ENCODE measurements at places on chromosomes 12 and 14.

DNA sequence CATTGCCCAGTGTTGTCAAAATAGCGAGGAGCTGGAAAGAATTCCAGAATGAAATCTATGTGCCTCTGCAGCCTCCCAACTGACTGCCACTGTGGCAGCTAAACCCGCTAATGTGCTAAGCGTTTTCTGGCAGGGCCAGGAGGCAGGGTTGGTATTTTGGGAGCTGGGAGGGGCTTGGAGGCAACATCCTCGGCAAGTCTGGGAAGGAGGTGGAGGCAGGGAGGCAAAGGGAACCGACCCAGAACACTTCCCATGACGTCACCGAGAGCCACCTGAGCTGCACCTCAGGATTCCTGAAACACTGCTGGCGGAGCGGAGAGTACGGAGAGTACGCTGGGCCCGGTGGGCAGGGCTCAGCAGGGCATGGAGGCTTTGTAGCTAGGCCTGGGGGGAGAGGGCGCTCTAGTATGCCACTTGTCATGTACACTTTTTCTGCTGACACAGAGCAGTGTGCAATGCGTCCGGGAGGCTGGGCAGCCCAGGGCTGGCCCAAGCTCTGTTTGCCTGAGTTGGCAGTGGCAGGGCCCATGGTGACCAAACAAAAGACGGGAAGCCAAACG lies 81.5 kb downstream of the DPF3 start:
- DNase-seq = no peak

- DNase-seq = no peak
These were observed 43.9 kb upstream of the GNPNAT1 start for GRCh38 chr14:52835122-52835903.

GRCh38 chr12:64603183-64603841 lies 7.0 kb upstream of the RASSF3 start:
- DNase-seq = no peak

DNA sequence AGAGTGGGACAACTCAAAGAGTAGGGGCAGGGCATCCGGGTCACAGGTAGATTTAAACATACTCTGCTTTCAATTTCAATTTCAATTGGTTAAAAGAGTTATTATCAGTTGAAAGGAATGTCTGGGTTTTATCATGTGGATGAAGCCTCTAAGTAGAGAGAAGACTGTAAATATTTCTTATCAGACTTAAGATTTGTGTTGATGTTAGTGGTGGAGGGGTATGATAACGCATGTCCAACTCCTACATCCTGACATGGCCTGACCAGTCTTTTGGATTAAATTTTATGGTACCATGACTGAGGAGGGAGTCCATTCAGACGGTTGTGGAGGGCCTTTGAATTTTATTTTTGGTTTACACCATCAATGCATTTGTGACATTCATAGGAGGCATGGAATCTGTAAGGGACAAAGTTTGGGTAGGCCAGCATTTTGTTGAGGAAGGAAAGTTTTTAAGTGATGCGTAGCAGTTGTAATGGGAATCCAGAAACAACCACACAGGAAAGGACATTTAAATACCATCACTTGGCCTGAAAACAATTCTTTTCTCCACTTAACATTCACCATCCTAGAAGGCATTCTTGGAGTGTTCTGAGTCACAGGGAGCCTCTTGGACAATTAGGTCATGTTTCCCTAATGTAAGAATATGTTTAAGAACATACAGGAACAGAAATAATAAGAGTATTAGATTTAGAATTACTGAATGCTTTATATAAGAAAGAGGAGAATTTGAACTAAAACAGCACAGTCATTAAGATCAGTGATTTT lies 371.9 kb downstream of the ATP23 start:
- no peak for DNase-seq

DNA sequence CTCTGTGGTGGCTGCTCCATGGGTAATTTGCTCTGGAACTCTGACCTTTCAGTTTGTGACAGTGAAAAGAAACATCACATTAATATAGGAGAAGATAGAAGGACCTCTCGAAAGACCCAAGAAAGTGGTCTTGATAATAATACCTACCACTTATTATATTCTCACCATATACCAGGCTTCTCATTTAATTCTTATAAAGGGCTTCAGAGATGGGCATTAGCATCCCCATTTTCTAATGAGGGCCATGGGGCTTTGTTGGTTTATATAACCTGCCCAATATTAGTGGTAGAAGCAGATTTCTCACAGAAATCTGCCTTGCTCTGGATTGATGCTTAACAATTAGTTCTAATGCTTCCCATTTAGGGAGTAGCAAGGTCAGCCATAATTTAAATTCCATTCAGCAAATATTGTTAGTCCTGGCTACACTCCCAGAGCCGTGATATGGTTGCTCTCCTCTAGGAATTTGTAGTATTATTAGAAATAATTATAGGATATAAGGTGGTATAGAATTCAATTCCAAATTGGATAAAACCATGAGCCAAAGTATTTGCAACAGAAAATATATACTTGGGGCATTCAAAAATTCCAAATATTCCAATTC lies 7.4 kb upstream of the AMIGO2 start:
- no peak for DNase-seq

GRCh38 chr14:50059763-50060616 lies 56.4 kb downstream of the VCPKMT start:
- DNase-seq = no peak

DNA sequence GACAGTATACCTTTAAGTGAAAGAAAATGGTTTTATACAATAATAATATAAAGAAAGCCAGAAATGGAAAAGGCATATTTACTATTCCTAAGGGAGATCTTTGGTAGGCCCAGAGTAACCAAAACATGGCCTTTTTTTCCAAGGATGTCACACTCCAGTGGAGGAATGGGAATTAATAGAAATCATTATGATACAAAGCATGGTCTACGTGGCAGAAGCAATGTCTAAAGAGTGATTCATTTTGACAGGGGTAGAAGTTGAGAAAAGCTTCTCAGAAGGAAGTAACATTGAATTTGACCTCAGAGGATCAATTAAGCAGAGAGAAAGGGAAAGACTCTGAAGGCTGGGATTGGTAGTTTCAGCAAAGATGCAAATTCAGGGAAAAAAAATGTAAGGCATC lies 208.6 kb downstream of the BTG1 start:
- no peak for DNase-seq

GRCh38 chr12:82694276-82694675 lies 7.6 kb downstream of the TMTC2 start:
- no peak for DNase-seq

GRCh38 chr14:75022655-75023054 lies 19.9 kb downstream of the EIF2B2 start:
- DNase-seq = no peak

DNA sequence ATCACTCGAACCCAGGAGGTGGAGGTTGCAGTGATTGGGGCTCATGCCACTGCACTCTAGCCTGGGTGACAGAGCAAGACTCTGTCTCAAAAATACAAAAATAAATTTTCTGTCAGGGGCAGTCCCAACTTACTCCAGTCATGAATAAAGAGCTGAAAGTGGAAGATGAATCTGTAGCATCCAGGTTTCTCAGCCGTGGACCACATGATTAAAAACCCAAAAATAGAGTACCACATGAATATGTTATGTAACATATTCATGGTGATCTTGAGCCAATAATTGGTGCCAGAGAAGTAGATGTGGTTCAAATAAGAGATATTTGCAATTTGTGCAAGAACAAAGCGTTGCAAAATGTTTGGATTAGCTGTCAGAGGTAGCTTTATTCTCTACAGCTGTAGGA lies 23.1 kb downstream of the SPIC start:
- DNase-seq = no peak

GRCh38 chr14:101083564-101084435 lies 180.3 kb upstream of the RTL1 start:
- DNase-seq = no peak

- DNase-seq = no peak
These were observed 93.5 kb upstream of the CEP83 start for GRCh38 chr12:94553130-94553519.

GRCh38 chr12:30126944-30127343 lies 343.2 kb upstream of the TMTC1 start:
- no peak for DNase-seq

DNA sequence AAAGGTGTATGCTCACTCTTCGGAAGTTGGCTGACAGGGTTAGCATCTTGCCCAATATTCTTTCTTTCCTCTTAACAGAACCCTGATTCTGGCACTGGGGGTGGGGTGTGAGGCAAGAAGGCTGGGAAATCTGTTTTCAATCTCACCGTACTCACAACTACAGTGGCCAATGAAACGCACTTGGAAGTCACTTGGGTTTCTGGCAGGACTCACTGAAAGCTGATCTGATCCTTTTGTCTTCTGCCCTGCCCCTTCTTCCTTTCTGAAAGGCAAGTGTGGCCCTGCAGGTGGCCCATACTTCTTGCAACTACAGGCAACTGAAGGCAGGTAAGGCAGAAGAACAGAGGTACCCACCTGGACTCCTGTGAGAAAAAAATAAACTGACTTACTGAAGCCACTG lies 106.9 kb downstream of the STXBP6 start:
- DNase-seq = no peak
